ENCODE measurements at places on chromosomes 5 and 9.
A peak's percentile ranks its signal among the peaks of the same experiment; 100 is the strongest.

DNA sequence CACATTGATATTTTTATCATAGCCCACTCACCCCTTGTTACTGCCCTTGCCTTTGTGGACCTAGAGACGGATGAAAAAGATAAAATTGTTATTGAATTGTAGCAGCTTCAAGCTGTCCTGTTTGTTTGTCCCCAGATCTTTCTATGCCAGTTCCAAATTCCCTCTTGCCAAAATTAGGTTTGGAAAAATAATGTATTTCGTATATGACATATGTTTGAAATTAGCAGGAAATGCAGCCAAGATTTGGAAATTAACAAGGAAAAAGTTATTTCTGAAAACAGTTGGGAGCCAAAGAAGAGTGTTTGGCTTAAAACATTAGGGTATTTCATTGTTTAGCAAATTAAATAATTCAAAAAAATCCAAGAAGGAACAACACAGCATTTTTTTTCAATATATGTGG lies 33.5 kb downstream of the SPATA31D1 start:
- peak; percentile 37 for DNase-seq

GRCh38 chr9:105259274-105259673 lies 14.8 kb downstream of the SLC44A1 start:
- no peak for DNase-seq

GRCh38 chr9:72949918-72950325 lies 2.9 kb downstream of the ALDH1A1 start:
- DNase-seq: no peak

- peak; percentile 87 for DNase-seq
These were observed 262.8 kb downstream of the CDH10 start for GRCh38 chr5:24381861-24382489.

DNA sequence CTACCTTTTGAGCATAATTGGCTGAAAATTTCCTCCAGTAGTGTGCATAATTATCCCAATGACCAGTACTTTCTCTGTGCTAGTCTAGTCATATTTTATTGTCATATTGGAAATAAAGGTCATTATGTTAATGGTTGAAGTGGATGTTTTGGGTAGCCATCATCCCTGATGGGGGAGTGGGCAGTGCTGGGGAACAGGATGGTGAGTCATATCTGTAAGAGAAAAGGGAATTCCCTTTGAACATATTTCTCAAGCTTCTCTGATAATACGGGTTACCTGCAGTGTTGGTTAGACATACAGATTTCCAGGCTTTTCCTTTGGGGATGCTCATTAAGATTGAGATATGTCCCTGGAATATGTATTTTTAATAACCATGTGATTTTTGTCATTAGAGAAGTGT lies 33.3 kb upstream of the SPATA31D4 start:
- DNase-seq: no peak

DNA sequence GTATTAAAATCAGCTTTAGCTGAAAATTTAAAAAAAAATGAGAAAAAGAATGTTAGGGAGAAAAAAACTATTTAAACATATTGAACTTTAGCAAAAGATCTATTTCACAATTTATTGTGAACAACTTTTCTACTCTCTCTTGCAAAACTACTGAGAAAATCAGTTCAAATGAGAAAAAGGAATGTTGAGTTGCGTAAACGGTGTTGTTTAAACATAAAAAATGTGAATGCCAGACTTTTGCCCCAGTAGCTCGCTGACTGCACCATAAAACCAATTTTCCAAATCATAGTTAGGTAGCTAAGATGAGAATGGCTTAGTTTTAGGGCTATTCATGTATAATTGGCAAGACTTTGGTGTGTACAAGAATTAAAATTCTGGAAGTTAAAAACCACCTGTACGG lies 13.4 kb upstream of the RAD23B start:
- DNase-seq: no peak

DNA sequence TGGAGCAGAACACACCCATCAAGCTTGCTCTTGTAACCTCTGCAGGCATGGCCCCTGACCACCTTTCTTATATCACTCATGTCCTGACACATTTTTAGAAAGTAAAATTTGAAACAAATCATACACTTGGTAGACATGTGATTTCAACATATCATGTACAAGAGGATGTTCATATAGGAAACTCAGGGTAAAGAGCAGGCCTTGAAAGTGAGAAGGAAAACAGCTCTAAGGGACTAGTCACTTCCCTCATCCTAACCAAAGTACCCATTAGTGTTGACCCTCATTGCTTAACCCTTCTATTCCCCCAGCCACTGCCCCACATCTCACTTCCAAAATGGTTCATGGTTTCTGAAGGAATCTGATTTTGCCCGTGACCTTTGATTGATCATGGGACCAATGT lies 492.4 kb upstream of the KLF4 start:
- no peak for DNase-seq

- DNase-seq: no peak
These were observed 154.8 kb downstream of the GADD45G start for GRCh38 chr9:89759572-89759971.

GRCh38 chr5:154178661-154179060 lies 11.9 kb upstream of the GALNT10 start:
- no peak for DNase-seq

DNA sequence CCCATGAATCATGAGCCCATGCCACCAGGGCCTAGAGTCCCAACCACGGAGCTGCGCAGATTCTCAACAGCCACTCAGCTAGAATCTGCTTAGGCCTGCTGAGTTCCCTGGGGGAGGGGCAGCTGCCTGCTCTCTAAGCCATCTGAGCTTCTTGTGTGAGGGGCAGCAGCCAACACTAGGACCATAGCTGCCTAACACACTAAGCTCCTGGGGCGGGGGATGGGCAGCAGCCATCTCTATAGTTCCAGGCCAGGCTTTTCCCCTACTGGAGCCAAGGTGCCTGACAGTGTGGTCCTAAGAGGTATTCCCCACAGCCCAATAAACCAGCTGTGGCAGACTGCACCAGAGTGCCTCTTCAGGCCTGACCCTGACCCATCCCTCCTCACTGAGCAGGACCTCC lies 255.9 kb upstream of the ACO1 start:
- no peak for DNase-seq

- DNase-seq: no peak
These were observed 141.1 kb upstream of the RASEF start for GRCh38 chr9:83204047-83204446.

GRCh38 chr9:137007108-137007815 lies 10.9 kb upstream of the CLIC3 start:
- no peak for DNase-seq

DNA sequence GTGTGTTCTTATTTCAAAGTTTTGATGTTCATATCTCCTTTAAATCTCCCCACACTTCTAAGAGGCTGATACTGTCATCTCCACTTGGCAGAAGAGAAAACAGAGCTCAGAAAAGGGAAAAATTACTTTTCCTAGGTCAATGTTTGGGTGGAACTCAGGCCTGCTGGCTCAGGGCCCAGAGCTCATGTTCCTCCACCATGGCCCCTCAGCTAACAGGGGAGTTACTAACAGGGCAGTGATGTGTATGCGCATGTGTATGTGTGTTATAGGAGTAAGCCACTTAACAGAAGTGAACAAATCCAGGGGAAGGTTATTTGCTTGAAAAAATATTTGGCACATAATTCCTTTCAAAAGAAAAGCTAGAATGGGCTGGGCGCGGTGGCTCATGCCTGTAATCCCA lies 2.5 kb downstream of the C1QTNF2 start:
- DNase-seq: no peak

DNA sequence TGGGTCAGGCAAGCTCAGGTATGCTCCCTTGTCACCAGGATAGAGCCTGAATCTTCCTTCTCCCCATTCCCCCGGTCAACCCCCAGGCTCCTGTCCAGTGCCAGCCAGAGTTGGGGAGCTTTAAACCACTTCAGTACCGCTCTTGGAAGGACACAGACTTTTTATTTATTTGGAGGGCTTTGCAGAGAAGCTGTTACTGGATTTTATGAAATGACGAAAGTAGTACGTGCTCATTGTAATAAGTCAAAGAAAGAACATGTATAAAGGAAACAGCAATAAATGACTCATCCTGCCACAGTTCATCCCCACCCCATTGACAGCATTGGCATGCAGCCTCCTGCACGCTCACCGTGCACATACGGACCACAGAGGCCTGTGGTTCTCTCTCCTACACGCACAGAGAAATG lies 230.3 kb downstream of the AUH start:
- no peak for DNase-seq

GRCh38 chr9:134419684-134420076 lies 93.4 kb downstream of the RXRA start:
- DNase-seq: no peak

- DNase-seq: no peak
These were observed 330.6 kb upstream of the MEF2C start for GRCh38 chr5:89213573-89213972.

DNA sequence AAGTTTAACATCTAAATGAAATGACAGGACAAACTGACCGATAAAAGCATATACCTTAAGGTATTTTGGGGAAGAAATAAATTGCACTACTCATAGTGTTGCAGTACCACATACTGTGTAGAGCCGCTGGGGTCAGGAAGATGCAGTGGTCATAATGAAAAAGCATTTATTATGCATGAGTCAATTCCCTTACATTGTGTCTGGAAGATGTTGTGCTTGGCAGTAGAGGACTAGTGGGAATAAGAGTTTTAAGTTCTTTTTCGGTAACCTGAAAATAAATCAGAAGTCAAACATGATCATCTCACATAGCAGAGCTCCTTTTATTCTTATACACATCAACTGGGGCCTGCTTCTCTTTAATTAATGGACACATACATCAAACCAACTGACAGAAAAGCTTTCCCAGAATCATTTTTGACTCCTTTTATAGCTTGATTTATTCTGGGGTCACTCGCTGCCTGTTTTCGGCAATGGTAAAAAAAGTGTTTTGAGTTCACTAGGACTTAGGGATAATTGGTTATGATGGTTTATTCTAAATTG lies 262.5 kb upstream of the CHD1 start:
- no peak for DNase-seq

DNA sequence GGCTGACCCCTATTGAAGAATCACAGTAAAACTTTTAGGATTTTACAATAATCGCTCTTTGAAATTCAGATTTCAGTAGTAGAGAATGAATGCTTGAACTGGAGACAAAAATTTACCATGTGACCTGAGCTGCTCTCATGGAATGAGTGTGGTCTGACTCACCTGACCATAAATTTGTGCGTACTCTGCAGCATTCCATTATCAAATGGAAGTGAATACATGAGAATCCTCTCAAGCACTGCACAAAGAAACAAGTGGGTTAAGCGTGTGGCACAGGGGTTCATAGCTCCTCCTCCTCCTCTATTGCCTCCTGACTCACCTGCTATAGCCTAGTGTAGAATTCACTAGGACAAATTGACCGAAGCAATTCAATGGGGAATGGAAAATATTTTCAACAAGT lies 269.8 kb upstream of the CDH9 start:
- no peak for DNase-seq

DNA sequence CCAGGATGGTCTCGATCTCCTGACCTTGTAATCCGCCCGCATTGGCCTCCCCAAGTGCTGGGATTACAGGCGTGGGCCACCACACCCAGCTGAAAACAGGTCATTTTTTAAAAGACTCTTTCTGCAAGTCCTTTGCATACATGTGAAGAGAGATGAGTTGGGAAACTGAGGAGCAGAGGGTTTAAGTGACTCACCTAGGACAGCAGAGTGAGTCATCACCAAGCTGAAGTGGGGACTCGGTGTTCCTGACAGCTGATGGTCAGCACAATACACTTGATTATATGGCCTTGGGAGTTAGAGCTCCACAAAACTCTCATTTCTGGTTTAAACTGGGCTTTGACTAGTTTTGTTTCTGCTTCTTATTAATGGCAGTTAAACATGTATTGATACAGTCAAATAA lies 38.1 kb upstream of the SSBP2 start:
- no peak for DNase-seq

- no peak for DNase-seq
These were observed 29.6 kb upstream of the UBAC1 start for GRCh38 chr9:135990468-135991429.

DNA sequence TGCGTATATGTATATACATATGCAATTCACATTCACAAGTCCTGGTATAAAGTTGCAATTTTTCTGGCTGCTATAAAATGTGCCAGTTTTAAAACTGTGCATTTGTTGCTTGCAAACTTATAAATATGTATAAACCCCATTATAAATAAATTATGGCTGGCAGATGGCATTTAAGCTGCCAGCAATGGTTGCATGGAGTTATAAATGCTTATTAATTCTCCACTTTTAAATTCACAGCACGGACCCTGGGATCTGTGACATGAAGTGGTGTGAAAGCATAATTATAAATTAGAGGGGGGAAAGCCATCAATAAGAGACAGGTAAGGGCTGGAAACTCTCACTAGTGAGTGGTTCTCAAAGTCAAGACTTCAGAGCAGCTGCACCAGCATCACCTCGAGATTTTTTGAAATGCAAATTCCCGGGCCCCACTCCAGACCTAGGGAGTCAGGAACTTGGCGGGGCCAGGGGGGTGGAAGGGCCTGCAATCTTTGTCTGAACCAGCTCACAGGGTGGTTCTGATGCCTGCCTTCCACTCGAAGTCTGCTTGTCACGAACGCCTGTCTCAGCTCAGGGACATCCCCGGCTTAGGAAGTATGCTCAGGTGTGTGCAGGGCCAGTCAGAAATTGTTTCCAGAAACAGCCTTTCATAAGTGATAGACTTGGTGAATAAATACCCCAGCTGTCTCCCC lies 16.9 kb downstream of the S1PR3 start:
- DNase-seq: no peak
